Vagina (tissue), 2 donors: ENCODE measurements at places on chromosomes 12 and 14.

DNA sequence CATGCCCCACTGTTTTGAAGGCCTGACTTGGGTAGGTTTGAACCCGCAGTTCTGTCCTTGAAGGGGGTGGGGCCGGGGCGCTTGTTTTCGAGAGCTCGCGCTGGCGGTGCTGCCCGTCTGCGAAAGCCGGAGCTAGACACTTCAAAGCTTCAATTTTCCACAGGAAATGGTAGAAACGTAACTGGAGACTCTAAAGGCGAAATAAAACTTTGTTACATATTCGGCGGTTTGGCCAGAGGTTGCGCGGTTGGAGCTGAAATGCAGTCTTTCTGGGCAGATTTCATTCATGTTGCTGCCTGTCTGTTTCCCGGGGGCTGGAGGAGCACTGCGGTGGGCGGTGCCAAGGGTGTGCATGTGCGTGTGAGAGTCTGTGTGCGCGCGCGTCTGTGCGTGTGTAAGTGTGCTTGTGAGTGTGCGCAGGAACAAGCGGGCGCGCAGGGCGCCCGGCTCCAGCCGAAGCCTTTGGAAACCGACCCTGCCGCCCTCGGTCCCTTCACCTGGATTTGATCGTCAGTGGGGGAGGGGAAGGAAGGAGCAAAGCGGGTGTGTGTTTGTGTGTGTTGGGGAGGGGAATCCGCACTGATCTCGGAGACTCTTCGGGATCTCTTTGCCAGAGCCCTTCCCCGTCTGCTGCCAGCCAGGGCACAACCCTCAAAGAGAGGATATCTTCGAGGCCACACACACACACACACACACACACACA is 227.7 kb upstream of the CRY1 start:
- DNase-seq, result no peak

DNA sequence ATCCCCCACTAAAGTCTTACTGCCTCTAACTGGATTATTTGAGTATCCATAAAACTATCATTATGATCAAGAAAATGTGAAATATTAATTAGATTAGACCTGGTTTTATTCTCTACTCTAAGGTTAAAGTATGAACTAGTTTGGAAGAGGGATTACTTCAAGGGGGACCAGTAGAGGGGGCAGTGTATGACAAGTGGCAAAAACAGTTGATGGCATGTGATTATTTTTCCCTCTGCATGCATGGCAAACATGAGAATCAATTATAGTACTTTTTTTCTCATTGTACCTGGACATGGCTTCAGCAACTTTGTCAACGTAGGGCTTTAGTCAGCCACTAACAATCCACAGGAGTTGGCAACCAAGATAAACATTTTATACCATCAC is 145.0 kb upstream of the SLC38A2 start:
- DNase-seq, result no peak

GRCh38 chr12:132216354-132216987 is 72.2 kb downstream of the NOC4L start:
- DNase-seq, result no peak

- no peak for DNase-seq
These were observed 748 bp downstream of the MAPKAPK5 start for GRCh38 chr12:111842556-111843396.

- DNase-seq, result no peak
These were observed 92.8 kb downstream of the LRFN5 start for GRCh38 chr14:41699486-41699885.

GRCh38 chr12:50742776-50743175 is 21.1 kb upstream of the ATF1 start:
- DNase-seq, result no peak

DNA sequence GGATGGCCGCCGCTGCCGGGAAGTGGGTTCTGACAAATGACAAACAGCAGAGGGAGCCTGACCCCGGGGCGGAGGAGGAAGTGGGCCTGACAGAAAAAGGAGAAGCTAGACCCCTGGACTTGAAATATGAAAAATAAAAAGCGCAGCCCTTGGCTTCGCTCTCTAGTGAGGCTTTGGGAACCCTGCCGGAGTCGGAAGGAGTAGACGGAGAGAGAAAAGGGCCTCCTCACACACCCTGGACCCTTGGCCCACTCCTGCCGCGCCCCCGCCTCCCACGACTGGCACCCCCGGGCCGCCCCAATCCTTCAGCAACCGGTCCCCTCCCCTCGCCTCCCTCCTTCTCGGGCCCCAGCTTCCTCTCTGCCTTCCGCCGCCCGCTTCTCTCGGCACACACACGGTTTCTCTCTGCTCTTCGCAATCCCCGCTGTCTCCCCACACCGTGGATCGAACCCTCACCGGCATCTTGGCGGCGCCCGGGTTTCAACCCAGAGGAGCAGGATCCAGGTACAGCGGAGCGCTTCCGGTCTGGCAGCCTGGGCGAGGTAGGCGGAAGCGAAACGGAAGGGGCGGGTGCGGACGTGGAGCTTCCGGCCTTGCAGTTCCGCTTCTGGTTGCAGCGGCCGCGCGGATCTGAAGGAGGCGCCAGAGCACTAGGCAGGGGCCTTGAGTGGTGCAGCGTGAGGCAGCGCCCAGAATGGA is at the start of gene ARPC3:
Gene ARPC3, minus strand, starts transcription at position 539 of the 699 bp plus-strand sequence. Its CDS starts 77 bp downstream, at position 462.
- DNase-seq, result peak; percentile 97

DNA sequence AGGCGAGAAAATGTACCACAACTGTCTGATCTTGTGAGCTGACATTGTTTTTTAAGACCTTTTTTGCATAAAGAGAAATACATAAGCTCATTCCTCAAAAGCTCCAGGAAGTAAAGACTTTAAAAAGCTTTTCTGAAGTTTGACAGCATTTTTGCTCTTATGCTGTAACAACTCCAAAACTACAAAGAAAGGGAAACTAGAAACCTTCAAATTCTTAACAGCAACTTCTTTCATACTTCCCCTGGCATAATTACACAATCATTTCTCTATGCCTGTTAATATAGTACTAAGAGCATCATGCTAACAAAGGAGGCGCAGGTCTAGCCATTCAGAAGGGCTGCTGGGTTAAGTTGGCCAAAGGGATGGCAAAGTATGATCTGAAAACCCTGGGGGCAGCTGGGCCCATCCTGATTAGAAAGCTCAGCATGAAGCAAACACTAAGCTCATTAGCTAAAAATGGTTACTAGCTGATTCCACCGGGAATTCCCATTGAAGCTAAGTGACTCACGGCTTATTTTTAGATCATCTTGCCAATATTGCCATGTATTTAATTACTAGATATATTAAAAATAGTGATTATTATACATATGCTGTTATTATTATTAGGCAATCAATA is 26.1 kb upstream of the ANP32D start:
- DNase-seq, result no peak
